Activated CD4-positive, alpha-beta memory T cell treated with anti-CD3 and anti-CD28 coated beads for 36 hours (primary cell): ENCODE measurements at places on chromosomes 5 and 9. TPM values are rescaled to one million over a fixed set of nuclear protein-coding genes. Genes with fewer than 3 reads are reported as not detected.

DNA sequence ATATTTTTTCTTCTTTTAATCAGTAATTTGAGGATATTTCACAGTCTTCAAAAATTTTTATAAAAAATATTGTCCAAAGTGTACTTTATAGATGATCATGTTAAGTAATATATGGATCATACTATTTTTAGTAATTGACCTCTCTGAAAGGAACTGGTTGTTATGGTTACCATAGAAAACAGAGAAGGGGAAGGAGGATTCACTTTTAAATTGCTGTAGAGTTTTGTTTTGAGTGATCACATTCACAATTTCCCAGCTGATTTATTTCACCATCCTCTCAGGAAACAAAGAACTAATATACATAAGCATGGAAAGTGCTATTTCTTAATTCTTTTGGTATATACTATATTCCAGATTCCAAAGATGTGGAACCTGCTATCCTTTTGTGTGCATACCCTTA is 56.5 kb upstream of the NREP start:
- no peak for DNase-seq

DNA sequence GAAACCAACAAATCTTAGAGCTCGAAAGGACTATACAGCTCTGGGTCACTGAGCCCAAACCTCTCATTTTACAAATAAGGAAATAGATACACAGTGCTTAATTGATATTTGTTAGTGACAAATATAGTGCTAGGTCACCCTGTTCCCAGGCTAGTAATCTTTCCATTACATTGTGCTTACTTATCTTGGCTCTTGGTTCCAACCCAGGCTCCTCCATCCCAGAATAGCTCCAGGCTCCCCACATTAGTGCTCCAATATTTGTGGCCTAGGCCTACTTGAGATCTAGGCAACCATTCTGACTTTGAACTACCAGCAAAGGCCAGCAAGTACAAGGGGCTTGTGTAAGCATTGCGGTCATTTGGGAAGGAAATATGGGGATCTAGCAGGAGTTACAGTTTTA is 21.7 kb upstream of the SUB1 start:
- DNase-seq, result no peak

GRCh38 chr9:4106081-4106759 is 193.6 kb downstream of the GLIS3 start:
- no peak for DNase-seq

TRIM36 gene
- total RNA-seq, result not detected

DMRTA1 gene
- total RNA-seq, result not detected
